ENCODE measurements at places on chromosomes 12 and 14. TPM values are rescaled to one million over a fixed set of nuclear protein-coding genes. Genes with fewer than 3 reads are reported as not detected.
A peak's percentile ranks its signal among the peaks of the same experiment; 100 is the strongest.

- no peaks in the 10 kb centered on the region for H3K36me3 ChIP-seq
- DNase-seq = no peak
- no peaks in the 10 kb centered on the region for H3K27me3 ChIP-seq
- H3K4me1 ChIP-seq = peaks cover 16% of the 10 kb centered on the region
- no peak overlapping the region for H3K27ac ChIP-seq
These were observed 88.8 kb downstream of the SLC25A21 start for GRCh38 chr14:37083599-37083998.

GRCh38 chr12:113152835-113153814 is 3.6 kb downstream of the CFAP73 start:
- peaks cover 56% of the 10 kb centered on the region for H3K27me3 ChIP-seq
- peak overlapping the region; percentile 51 for H3K4me3 ChIP-seq
- DNase-seq = peak; percentile 35
- H3K36me3 ChIP-seq = peaks cover 8% of the 10 kb centered on the region

DNA sequence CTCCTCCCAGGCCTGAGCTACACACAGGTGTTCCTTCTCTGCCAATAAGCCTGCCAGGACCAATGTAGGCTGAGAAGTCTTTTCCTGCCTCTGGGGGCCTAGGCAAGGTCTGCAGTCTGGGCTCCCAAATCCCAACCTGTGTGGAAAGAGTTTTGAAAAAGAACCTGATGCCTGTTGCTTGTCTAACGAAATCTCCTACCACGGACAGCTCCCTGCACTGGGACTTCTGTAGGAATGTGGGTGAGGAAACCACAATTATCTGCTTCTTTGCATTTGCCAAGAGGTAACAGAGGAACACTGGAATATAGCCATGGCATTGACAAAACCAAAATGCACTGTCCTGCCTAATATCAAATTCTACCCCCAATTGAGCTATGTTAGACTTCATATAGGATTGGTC is 877.0 kb upstream of the TMEM132C start:
- H3K27ac ChIP-seq = no peak overlapping the region
- peaks cover 2% of the 10 kb centered on the region for H3K27me3 ChIP-seq
- no peaks in the 10 kb centered on the region for H3K36me3 ChIP-seq
- H3K4me1 ChIP-seq = peaks cover 4% of the 10 kb centered on the region
- no peak overlapping the region for H3K4me3 ChIP-seq
- peak; percentile 56 for DNase-seq

GRCh38 chr12:108109954-108110353 is 19.1 kb upstream of the WSCD2 start:
- peaks cover 11% of the 10 kb centered on the region for H3K27me3 ChIP-seq
- H3K4me3 ChIP-seq = no peak overlapping the region
- no peak for DNase-seq
- H3K4me1 ChIP-seq = peaks cover 2% of the 10 kb centered on the region
- no peak overlapping the region for H3K27ac ChIP-seq
- no peaks in the 10 kb centered on the region for H3K36me3 ChIP-seq

- no peak overlapping the region for H3K4me3 ChIP-seq
- DNase-seq = no peak
- H3K27me3 ChIP-seq = no peaks in the 10 kb centered on the region
- H3K4me1 ChIP-seq = no peaks in the 10 kb centered on the region
- H3K27ac ChIP-seq = no peak overlapping the region
These were observed 962.9 kb downstream of the TMEM121 start for GRCh38 chr14:106489112-106489881.

DNA sequence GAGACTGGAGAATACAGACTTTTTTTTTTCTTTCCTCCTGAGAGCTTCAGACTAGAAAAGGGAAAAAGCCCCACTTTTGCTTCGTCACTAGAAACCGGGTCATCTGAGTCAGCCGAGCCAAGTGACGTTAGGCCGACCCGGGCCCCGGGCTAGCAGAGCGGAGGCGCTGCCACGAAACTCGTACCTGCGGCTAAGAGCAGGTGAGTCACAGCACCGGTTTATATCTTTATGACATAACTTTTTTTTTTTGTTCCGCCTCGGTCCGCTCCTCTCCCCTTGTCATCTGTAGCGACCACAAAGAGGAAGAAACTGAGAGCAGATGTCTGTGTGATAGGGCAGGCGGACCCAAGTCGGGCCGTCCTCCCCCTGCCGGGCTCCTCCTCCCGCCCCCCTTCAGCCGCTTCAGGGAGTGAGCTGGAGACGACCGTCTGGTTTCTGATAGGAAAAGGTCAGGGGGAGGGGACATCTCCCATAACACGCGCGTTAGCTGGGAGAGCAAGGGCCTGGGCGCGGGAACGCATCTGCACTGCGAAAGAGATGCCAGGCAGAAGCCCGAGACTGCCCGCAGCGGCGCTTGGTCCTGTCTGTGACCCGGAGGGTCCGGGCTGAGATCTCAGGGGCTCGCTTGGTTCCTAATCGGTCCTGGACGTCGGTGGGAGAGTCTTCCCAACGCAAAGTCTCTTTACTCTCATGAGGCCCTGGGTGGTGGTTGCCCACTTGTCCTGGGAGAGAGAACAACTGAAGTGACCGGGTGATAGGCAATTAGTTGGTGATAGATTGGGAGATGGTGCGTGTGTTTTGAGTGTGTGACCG is 586 bp downstream of the TTC6 start:
- peaks cover 30% of the 10 kb centered on the region for H3K4me1 ChIP-seq

- peaks cover 59% of the 10 kb centered on the region for H3K27me3 ChIP-seq
- no peak overlapping the region for H3K4me3 ChIP-seq
- no peak for DNase-seq
- H3K27ac ChIP-seq = no peak overlapping the region
- H3K36me3 ChIP-seq = no peaks in the 10 kb centered on the region
- peaks cover 11% of the 10 kb centered on the region for H3K4me1 ChIP-seq
These were observed 315.5 kb downstream of the SNAPC1 start for GRCh38 chr14:62077676-62078261.

GRCh38 chr12:14769969-14770495 is 33.2 kb downstream of the WBP11 start:
- H3K36me3 ChIP-seq = peaks cover 28% of the 10 kb centered on the region
- peak; percentile 93 for DNase-seq
- peaks cover 24% of the 10 kb centered on the region for H3K4me1 ChIP-seq
- H3K27me3 ChIP-seq = no peaks in the 10 kb centered on the region

SCNN1A gene
- 23.1 TPM for total RNA-seq

CLEC6A gene
- total RNA-seq = not detected

- peak; percentile 20 for DNase-seq
- H3K4me3 ChIP-seq = peak overlapping the region; percentile 99
- peak overlapping the region; percentile 98 for H3K27ac ChIP-seq
- H3K27me3 ChIP-seq = no peaks in the 10 kb centered on the region
- peaks cover 27% of the 10 kb centered on the region for H3K4me1 ChIP-seq
These were observed 1.1 kb upstream of the CSRP2 start for GRCh38 chr12:76879710-76880518.

DNA sequence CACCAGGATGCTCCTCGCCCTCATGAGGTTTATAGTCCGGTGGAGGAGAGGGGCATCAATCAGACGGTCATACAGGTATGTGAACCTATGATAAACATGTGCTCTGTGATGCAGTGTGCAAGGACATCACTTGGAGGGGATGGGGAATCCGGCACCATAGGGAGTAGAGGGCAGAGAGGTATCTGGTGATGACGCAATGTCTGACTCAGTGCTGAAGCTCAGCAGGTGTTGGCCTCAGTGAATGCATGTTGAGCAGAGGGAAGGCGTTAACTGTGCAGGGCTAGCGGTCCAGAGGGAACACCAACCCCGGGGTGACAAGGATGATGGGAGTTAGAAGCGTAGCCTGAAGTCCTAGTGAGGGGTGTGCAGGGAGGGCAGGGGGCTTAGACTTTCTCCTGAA is 200.9 kb downstream of the TMEM132C start:
- H3K4me1 ChIP-seq = no peaks in the 10 kb centered on the region
- DNase-seq = no peak
- no peak overlapping the region for H3K27ac ChIP-seq
- H3K36me3 ChIP-seq = no peaks in the 10 kb centered on the region

- no peaks in the 10 kb centered on the region for H3K27me3 ChIP-seq
- no peak overlapping the region for H3K27ac ChIP-seq
- no peaks in the 10 kb centered on the region for H3K36me3 ChIP-seq
- no peaks in the 10 kb centered on the region for H3K4me1 ChIP-seq
- no peak overlapping the region for H3K4me3 ChIP-seq
- DNase-seq = no peak
These were observed 80.0 kb downstream of the DICER1 start for GRCh38 chr14:95077345-95077744.

DNA sequence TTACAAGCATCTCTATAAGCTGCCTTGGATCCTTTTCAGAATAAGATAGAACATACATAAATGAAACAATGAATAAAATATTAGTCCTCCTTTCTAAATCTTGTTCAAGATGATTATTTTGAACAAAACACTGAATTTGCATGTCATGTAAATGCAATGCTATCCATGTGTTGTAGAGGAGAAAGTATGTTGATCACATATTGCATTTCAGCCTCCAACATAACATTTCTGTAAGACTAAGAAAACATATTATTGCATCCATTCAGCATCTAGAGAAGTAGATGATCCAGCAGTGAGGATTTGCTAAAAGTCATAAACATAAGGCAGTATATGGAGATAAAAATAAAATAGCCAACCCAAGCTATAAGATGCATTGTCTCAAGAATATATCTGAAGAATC is 172.6 kb downstream of the CPNE8 start:
- H3K4me1 ChIP-seq = no peaks in the 10 kb centered on the region
- H3K27ac ChIP-seq = no peak overlapping the region
- DNase-seq = no peak
- no peaks in the 10 kb centered on the region for H3K36me3 ChIP-seq
- H3K4me3 ChIP-seq = no peak overlapping the region

BMAL2 gene
- 28.8 TPM for total RNA-seq

DNA sequence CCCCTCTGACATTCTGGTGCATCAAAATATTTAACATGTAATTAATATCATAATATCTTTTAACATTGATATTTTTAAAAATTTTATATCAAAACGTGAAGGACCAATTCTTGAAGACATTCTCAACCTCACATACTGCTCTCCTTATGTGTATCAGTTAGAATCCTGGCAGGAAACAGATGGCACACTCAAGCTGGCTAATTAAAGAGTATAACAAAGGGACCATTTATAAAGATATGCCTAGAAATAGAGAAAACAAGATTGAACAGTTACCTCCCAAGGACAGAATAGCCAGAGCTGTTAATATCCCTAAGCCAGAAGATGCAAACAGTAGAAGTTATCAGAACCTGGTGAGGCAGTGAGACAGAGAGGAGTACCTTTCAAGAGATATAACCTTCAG is 368.7 kb downstream of the NELL2 start:
- no peak overlapping the region for H3K27ac ChIP-seq
- no peaks in the 10 kb centered on the region for H3K36me3 ChIP-seq

GRCh38 chr12:5909560-5909959 is 35.5 kb downstream of the ANO2 start:
- H3K36me3 ChIP-seq = no peaks in the 10 kb centered on the region
- DNase-seq = no peak
- H3K4me1 ChIP-seq = no peaks in the 10 kb centered on the region
- H3K27me3 ChIP-seq = peaks cover 46% of the 10 kb centered on the region
- no peak overlapping the region for H3K27ac ChIP-seq

DNA sequence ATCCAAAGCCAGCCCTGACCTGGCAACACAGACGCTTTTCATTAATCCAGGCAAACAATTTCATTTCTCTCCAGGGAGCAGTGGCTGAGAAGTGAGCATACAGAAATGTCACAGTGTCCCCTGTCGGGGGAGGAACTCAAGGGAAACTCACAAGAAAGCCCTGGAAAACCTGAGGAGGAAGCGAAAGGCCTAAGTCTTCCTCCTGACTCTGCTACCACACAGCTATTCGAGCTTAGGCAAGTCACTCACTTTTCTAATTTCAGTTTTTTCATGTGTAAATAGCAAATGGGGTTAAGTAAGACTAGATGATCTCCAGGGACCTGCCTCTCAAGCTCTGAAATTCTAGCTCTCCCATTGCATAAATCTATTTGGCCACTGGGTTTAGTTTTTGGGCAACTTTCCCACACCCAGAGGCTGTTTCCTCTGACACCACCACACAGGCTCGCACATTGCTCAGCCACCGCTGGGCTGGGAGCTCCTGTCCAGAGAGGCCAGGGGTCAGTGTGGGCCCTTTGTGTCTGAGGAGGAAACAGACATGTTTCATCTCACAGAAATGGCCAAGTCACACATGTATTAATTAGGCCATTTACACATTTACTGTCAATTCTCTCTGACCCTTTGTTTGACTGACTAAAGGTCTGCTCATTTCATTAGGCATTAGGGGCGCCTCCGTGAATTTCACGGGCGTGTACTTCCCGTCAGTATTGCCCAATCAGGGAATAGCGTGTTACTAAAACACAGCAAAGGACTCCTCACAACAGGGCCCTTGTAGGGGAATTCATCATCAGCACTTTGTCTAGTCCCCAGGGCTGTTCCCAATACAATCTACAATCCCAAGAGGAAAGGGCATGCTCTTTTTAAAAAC is 9.8 kb upstream of the PNMA1 start:
- no peak for DNase-seq
- peak overlapping the region; percentile 62 for H3K27ac ChIP-seq
- no peak overlapping the region for H3K4me3 ChIP-seq
- H3K4me1 ChIP-seq = peaks cover 9% of the 10 kb centered on the region
